ENCODE measurements at places on chromosomes 16 and 17.

GRCh38 chr17:81931557-81932332 lies 4.2 kb upstream of the MAFG start:
- DNase-seq, result no peak

DNA sequence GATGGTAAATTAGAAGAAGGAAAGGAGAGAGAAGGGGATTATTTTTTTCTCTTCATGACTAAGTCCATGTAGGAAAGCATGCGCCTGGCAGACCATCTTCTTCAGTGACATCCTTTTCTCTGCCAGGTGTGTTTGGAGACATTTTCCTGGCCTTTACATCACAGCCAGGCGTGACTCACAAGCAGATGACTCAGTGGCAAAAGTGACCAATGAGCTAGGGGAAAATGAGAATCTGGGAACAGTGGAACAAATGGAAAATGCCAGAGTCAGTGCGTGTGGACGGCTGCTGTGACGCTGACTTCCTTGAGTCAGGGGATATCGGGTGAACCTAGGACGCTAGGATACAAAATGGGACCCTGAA lies 9.4 kb downstream of the KIAA0513 start:
- DNase-seq, result peak; percentile 64

DNA sequence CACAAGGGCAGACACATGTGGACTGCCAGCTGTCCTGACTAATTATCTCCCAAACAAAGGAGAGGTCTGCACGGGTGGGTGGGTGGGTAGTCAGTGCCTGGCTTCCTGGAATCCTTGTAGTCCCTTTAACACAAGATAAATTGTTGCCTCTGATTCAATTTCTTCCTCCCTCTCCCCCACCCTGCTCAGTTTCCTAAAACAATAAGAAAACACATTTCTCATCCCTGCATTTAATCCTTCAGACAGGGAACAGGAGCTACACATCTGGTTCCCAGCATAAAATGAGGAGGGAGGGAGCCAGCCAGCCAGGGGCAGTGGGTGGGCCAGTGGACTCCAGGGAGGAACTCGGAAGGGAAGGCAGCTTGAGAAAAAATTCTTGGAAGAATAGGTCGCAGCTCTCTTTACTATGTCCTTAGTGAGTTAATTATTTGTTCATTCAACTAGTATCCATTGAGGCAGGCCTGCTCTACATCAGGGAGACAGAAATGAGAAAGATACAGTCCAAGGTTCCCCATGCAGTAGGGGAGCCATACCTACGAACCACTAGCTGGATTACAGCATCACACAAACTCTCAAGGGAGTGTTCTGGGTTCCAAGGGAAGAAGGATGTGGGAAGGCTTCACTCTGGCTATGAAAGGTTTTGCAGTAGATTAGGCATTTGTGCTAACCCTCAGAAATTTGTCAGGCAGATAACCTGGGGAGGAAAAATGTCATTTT lies 58.3 kb downstream of the CCT6B start:
- no peak for DNase-seq

DNA sequence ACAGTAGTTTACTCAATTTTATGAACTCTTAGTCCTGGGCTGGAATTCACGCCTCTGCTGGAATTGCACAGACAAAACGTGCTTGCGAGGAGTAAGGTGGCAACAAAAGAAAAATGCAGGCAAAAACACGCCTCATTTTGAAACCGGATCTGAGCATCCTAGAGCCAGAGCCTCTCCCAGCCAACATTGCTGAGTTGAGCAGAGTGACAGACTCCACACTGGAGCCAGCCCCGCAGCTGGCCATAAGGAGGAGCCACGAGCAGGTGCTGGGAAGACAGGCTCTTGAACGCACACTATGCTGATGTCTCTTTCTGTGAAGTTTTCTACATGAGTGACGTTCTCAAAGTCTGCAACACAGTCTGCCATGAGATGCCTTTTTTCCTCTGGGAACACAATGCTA lies 14.6 kb upstream of the HSBP1 start:
- no peak for DNase-seq

GRCh38 chr17:16383772-16384287 lies 2.9 kb downstream of the UBB start:
- no peak for DNase-seq

- DNase-seq, result no peak
These were observed 47.3 kb downstream of the TBC1D16 start for GRCh38 chr17:79988185-79988971.

DNA sequence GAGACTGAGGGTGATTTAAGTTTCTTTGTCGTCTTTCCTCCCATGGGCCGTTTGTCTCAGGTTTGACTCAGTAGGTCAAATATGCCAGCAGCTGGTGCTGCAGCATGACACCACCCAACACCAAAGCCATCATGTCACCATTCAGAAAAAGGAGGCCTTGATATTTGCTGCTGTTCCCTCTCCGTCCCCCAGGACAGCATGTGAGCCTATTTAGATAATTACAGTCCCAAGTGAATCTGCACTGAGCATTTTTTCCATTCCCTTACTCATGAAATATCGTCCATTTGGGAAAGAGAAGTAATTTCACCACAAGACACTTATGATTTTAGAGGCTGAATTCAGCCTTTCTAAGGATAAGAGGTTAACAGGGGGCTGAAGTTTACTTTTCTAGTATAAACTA lies 62.2 kb upstream of the ADORA2B start:
- DNase-seq, result no peak

DNA sequence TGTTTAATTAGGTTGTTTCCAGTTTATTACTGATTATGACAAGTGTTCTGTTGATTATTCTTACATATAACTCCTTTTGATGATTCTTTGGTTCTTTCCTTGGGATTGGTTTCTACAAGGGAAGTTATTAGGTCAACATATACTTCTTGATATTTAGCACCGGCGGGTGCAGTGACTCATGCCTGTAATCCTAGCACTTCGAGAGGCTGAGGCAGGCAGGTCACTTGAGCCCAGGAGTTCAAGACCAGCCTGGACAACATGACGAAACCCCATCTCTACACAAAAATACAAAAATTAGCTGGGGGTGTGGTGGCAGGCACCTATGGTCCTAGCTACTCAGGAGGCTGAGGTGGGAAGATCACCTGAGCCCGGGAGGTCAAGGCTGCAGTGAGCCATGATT lies 120.2 kb upstream of the HAS3 start:
- no peak for DNase-seq

DNA sequence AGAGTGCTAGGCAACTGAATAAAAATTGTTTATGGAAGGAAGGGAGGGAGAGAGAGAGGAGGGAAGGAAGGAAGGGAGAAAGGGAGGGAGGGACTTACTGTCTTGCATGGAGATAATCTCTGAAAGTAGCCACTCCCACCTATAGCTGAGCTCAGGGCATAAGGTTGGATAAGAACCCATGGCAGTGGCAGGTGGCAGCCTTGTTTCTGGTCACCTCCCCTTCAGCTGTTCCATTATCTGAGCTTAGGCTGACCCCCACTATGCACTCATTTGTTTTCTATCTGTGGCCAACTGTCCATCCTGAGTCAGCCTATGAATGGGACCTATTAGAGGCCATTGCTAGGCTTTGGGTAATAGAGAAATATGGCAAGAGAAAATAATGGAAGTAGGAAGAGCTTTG lies 25.3 kb upstream of the MTMR4 start:
- no peak for DNase-seq

GRCh38 chr17:29585080-29585751 lies 4.2 kb downstream of the GIT1 start:
- no peak for DNase-seq

DNA sequence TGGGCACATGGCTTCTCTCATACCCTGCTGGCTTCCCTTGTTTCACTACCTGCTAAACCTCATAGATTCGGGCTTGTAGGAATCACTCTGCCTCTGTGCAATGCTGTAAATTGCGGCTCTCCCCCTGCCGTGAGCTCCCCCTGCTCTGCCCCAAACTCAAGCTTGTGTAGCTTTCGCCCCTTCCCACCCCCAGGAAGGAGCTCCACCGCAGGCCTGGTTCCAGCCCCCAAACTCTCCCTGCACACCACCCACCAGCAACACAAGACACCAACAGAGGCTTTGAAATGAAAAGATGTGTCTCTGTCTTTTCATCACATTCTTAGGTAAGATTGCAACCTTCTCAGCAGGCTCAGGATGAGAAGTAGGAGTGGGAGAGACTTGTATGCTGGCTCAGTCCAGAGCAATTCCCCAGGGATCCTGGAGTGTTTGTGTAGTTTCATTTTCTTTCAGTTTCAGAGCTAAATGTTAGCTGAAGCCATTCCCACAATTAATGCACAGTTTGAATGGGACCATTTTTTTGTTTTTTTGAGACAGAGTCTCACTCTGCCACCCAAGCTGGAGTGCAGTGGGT lies 14.2 kb downstream of the CX3CL1 start:
- no peak for DNase-seq

DNA sequence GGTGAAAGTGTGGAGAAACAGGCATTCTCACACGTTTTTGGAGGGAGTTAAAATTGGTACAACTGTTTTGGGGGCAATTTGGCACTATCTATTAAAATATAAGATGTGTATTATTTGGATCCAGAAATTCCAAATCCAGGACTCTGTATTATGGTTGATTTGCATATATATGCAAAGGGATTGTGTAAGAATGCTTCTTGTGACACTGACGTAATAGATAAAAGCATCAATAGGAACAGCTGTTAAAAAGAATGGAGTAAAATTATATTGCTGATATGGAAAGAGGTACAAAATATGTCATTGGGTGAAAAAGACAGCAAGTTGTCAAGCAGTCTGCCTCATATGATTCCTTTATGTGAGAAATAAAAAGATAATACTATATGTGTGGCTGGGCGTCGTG lies 17.3 kb downstream of the FA2H start:
- no peak for DNase-seq

DNA sequence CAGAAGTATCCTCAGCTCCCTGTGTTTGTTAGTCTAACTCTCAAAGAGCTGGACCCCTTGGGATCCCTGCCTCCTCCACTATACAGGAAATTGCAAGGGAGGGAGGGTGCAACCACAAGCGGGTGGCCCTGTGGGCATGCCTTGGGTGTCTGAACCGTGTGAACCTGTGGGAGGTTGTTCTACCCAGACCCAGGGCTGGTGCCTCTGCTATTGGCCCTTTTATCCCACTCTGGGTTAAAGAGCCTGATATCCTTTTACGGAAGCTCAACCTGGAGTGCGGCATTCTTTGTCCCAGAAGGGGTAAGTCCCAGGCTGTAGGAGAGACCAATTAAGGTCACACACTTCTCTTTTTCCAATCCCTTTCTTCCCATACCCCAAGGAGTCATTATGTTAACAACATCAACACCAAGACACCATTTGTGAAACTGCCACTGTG lies 53.4 kb downstream of the ARSG start:
- no peak for DNase-seq

DNA sequence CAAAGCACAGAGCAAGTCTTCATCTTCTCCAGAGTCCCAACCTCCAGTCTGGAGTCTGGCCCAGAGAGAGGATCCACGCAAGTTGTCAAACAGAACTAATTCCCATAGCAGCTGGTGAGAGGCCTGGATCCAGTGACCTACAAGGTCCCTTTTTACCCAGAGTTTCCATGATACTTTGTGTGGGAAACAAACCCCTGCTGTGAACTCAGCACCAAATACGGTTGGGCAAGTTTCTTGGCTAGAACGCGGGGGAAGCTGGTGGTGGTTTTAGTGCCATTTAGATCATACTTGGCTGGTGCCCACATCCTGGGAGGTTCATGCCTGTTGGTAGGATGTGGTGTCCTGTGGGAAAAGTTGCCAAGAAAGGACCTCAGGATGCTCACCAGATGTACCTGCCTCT lies 18.1 kb downstream of the TMC7 start:
- DNase-seq, result no peak

DNA sequence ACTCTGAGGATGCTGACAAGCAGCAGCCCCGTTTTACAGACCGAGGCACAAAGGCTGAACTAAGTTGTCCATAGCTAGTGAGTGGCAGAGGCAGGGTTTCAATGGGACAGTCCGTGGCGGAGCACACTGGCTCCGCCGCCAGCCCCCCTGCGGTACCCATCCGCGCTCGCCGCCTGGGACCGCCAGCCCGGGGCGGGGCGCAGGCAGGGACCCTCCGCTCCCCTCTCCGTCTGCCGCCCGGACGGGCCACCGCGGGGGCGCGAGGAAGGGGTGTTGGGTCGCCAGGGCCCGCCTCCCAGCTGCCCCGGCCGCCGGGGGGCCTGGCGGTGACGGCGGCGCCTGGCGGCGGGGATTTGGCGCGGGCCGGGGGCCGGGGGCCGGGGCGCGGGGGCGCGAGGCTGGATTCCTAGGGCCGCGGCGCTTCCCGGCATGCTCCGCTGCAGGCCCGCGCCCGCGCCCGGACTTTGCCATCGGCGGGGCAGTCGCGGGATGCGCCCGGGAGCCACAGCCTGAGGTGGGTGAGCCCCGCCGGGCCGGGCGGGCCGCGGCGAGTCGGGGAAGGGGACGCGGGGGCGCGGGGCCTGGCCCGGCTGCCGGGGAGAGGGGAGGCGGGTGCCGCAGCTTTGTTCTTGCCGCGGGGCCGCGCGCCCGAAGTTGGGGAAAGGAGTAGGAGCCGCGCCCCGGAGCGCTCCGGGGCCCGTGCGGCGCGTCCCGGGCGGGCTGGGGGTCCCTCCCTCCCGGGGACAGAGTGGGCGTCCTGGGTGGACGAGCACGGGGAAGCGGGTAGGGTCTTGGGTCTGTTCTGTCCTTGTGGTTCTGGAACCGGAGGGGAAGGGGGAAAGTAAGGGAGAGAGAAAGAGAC lies at the start of gene TMEM98:
Gene TMEM98, plus strand, starts transcription at position 430 of the 862 bp plus-strand sequence. CDS start 3,376 bp downstream, outside the sequence.
- DNase-seq, result no peak

DNA sequence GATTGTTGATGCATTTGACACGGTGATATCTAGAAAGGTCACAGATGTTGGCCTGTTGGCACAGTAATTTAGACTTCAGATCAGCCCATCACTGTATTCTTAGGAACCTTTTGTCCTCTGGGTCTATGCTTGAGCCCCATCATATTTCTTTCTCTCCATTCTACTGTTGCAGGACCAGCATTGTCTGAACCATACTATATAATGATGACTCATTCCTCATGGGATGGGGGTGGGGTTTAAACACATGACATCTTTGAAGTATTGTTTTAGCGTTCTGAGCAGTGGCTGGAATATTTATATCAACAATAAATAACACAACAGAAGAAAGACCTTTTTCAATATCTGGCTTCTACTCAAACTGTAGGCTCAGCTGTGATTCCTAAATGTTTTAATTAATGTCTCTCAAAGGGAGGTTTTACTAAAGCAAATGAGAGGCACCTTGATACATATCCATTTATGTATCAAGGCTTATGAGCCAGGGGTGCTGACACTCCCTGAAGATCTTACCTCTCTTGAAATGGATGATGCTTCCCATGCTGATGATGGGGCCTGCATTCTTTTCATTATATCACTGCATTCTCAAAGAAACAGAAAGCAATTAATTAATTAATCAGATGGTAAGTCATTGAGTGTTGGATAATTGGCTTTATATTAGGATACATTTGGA lies 379.0 kb upstream of the GOT2 start:
- DNase-seq, result no peak

DNA sequence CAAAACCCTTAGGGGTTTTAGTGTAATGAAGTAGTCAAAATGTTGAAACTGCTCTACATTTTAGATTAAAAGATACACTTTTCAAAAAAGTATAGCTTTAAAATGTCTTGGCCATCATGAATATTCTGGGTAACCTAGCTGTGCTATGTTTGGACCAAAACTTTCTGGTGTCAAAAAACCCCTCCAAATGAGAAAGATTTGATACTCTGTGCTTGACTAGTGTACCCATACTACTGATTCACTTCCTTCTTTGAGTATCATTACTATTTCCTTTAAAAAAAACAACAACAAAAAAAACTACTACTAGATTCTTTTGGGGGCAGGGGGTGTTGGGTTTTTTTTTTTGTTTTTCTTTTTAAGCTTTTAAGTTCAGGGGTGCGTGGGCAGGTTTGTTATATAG lies 37.3 kb downstream of the PTRH2 start:
- DNase-seq, result no peak

GRCh38 chr17:1904273-1905182 lies 74.7 kb downstream of the RPA1 start:
- DNase-seq, result peak; percentile 29

- no peak for DNase-seq
These were observed 26.7 kb upstream of the JPT2 start for GRCh38 chr16:1651094-1651973.

- peak; percentile 71 for DNase-seq
These were observed 105.1 kb downstream of the CHD9 start for GRCh38 chr16:53159781-53160436.
